CD4-positive, alpha-beta T cell treated with Interleukin-4 for 4 hours (primary cell): ENCODE measurements at places on chromosomes 2 and 18.

- DNase-seq: no peak
These were observed 27.8 kb upstream of the C2orf74 start for GRCh38 chr2:61134141-61134540.

DNA sequence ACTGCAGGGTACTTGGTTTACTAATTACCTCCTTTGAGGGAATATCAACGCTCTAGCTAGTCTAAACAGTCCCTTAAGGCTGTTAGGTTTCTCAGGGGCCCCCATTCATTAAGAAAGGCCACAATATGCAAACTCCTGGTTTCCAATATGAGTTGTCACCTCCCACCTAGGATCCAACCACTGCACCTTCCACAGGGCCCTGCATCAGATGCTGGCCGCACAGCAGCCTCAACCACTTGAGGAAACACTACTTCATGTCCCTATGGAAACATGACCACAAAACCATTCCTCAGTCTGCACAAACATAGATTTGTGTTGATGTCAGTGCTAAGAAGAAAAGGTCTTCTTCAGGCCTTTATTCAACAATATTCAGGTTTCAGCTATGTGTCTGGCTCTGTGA is 40.9 kb downstream of the STAT4 start:
- no peak for DNase-seq

- DNase-seq: no peak
These were observed 159.6 kb downstream of the NCKAP5 start for GRCh38 chr2:133408671-133409070.

- no peak for DNase-seq
These were observed 39.2 kb upstream of the PNPT1 start for GRCh38 chr2:55732854-55733253.

GRCh38 chr2:216306868-216307267 is 65.4 kb downstream of the MARCHF4 start:
- DNase-seq: no peak

DNA sequence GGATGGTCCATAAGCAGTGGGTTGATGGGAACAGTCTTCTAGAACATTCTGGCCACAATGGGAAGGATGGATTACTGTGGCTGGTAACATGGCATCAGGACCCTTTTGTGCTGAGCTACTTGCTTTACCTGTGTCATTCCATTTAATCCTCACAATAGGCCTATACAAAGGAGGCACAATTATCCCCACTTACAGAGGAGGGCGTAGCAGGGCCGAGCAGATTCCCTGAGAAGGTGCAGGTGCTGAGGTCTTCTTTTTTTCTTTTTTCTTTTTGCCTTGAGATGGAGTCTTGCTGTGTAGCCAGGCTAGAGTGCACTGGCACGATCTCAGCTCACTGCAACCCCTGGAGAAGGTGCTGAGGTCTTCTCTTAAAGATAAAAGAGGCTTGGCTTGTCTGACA is 6.7 kb upstream of the LRRC30 start:
- DNase-seq: no peak

- no peak for DNase-seq
These were observed 1740.2 kb upstream of the CELF4 start for GRCh38 chr18:39305766-39306165.

- no peak for DNase-seq
These were observed 28.1 kb downstream of the COBLL1 start for GRCh38 chr2:164813535-164813934.

- DNase-seq: no peak
These were observed 38.3 kb upstream of the RNU4ATAC start for GRCh38 chr2:121492409-121492808.

DNA sequence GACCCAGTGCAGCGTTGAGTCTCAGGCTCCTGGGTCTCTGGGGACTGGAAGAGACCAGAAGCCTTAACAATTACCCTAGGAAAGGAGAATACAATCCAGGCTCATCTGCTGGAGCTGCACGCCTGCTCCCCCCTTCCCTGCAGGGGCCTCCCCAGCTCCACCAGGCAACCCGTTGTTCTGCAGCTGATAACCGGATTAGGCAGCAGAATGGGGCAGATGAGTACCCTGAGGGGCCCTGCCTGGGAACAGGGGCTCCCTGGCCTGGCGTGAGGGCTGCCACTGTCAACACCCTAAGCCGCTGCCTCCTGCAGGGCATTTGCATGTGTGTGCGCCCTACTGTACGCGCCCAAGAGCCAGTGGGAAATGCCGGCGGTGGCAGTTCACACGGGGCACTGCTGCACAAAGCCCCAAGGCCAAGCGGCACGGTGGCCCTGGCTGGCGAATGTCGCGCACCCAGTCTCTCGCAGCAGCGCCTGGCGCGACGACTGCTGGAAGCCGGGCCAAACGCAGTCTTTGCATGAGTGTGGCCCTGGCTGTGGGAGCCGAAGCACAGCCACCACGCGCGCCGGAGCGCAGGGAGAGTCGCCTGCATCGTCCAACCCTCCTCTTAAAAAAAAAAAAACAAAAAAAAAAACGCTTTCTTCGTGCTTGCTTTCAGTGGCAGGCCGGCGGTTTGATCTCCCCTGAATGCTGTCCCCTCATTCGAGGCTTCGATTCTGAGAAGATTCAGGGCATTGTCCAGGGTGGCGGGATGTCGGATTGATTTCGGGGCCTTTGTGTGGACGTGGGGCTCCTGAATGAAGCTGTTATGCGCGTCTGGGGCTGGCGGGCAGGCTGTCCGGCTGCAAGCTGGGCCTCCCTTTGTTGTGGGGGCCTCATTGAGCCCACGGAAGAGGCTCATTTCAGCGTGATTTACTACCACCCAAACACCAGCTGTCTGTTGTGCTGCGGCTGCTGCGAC is 63.8 kb downstream of the SETBP1 start:
- DNase-seq: no peak

- no peak for DNase-seq
These were observed 496.9 kb upstream of the TNP1 start for GRCh38 chr2:217356781-217357180.

DNA sequence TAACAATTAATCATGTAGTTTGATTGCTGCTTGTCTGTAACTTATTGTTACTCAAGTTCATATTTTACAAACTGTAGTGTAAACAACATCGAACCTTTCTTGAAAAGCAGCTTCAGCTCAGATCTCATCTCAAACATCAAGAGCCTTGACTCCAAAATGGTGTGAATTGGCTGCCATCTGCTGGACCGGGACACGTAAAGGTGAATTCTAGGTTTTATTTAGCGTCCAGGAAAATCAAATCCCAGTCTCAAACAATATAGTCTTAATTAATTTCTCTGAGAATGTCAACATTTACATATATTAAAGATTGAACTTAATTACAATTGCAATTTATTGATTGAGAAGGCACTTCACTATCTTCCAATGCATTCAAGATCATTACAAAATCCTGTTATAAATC is 453.0 kb downstream of the GALR1 start:
- DNase-seq: no peak

DNA sequence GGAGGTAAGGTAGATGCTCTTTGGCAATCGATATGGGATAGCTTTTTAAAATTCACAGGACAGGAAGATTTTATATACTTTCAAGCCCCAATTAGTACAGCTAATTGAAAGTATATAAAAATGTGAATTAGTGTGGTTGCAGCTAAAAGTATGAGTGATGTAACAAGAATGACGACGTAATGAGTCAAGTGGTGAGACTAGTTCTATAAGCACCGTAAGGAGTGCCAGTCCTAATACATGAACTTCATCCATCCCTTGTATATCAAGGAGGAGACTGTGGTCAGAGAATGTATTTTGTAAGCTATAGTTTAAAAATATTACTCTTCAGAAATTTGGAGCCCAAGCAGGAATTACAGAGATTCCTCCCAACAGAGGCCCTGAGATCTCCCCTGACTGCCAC is 25.8 kb downstream of the DNAJC27 start:
- no peak for DNase-seq

DNA sequence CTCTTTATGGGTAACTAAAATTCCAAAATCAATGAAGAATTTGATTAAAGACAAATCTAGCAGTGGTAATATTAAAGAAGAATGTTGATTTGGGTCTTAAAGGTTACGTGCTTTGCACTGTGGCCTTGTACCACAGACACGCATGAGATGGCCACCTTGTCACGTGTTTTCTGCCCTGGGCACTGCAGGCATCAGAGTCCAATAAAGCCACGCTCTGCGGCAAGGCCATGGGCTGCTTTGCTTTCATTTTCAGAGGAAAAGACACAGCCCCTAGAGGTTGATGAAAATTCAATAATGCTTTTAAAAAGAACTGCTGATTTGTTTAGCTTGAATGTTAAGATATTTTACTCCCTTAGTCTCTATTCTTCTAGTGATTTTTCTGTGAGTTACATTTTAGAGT is 30.4 kb downstream of the AOX1 start:
- DNase-seq: no peak

DNA sequence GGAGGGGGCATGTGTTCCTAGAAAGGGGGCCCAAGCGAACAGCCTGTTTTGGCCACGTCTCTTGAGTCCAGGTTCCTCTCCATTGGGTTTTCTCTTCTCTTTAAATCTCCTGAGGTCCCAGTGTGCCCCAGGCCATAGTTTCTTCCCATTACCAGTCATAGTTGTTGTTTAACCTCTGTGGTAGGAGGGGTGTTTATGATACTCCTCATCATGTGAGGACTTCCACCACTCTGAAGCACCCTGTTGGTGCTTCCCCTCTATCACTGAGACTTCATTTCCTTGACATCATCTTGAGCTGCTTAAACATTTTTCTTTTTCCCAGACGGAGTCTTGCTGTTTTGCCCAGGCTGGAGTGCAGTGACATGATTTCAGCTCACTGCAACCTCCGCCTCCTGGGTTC is 45.9 kb downstream of the WIPF1 start:
- DNase-seq: no peak

DNA sequence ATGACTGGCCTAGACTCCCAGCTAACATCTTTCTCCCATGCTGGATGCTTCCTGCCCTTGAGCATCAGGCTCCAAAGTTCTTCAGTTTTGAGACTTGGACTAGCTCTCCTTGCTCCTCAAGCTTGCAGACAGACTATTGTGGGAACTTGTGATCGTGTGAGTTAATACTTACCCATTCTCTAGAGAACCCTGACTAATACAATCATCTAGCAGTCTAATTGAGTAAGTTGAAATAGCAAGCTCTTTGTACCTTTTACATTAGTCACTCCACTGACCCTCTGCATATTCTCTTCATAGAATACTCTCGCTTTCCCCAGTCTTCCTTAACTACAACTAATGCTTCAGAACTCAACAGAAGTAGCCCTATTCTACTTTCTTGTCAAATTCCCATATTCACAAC is 434.6 kb upstream of the NXPH2 start:
- DNase-seq: no peak

DNA sequence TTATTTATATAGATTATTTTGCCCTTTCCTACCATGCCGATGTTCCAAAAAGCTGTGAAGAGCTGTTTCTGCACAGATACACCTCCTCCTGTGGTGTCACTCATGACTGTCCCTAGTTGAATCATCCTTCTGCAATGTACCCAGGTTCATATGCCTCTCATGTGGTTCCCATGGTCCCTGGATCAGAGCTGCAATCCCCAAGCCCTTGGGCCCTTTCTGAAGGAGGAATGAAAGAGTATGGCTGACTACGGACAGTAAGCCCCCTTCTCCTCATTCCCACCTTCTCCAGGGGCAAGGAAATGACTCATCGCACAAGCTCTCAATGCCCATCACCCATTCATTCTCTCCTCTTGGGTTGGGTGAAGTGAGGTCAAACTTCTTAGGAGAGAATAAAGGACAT is 63.9 kb upstream of the ACVR1 start:
- DNase-seq: no peak

DNA sequence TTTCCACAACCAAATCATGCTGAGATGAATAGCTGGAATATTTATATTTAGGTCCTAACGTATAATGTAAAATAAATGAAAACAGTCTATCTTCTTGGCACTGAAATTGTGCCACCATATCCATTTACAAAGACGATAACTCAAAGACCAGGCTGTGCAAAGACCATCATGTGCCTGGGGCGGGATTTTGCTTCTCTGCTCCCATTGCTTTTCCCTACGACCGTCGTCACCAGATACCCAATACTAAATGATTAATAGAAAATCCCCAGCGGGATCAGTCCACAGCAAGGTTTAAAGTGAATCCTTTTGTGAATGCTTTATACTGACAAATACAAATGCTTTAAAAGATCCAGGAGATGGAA is 194.3 kb upstream of the ARL4C start:
- no peak for DNase-seq

DNA sequence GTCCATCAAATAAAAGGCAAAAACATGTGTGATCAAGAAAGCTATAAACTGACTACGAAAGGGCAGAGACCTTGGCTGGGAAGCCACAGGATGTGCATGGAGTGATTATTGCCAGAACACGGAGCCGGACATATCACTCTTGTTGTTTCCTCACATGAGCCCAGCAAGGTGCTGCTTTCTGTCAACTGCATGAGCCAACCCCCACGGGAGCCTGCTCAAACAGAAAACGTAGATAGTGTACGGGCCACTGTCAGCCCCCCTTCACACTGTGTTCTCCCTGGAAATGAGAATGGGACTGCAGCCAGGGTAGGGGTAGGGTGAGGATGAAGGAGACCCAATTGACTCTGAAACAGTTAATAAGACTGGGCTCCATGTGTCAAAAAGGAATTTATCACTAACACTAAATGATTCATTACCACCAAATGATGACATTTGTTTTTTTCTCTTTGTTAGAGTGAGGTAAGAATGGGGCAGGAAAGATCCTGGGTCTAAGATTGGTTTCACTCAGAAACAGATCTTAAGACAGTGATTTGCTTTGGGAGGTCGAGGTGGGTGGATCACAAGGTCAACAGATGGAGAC is 235.8 kb downstream of the MREG start:
- no peak for DNase-seq

GRCh38 chr2:37795456-37795855 is 124.0 kb upstream of the CDC42EP3 start:
- no peak for DNase-seq

- peak; percentile 52 for DNase-seq
These were observed 727 bp downstream of the FBXO11 start for GRCh38 chr2:47905386-47906156.

GRCh38 chr2:237486819-237487448 is at the start of gene MLPH:
MLPH (plus strand) TSS chr2:237487251; CDS start chr2:237493427, 6,176 bp downstream.
- no peak for DNase-seq

DNA sequence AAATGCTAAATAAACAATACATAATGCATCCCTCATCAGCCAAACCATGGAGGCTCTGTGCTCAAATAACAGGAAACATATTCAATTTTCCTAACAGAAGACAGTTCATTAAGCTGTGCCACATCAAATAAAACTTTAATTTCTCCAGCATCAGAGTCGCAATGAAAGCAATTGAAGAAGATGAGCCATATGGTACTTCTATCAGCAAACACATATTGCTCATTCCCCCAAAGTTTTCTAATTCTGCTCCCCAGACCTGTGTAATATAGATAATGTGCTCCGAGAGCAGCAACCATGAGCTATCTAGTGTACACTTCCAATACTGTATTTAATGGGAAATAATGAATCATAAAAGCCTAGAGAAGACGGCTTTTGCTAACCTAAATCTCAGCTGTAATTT is 263.2 kb downstream of the MEIS1 start:
- DNase-seq: no peak

- no peak for DNase-seq
These were observed 5.6 kb upstream of the ASB1 start for GRCh38 chr2:238420878-238421694.
